ENCODE measurements at places on chromosomes 13 and 19. TPM values are rescaled to one million over a fixed set of nuclear protein-coding genes. Genes with fewer than 3 reads are reported as not detected.

- no peaks in the 10 kb centered on the region for H3K4me1 ChIP-seq
- no peaks in the 10 kb centered on the region for H3K36me3 ChIP-seq
- no peak for DNase-seq
Observed at GRCh38 chr19:33492090-33492489, 29.5 kb downstream of the PEPD start.

DNA sequence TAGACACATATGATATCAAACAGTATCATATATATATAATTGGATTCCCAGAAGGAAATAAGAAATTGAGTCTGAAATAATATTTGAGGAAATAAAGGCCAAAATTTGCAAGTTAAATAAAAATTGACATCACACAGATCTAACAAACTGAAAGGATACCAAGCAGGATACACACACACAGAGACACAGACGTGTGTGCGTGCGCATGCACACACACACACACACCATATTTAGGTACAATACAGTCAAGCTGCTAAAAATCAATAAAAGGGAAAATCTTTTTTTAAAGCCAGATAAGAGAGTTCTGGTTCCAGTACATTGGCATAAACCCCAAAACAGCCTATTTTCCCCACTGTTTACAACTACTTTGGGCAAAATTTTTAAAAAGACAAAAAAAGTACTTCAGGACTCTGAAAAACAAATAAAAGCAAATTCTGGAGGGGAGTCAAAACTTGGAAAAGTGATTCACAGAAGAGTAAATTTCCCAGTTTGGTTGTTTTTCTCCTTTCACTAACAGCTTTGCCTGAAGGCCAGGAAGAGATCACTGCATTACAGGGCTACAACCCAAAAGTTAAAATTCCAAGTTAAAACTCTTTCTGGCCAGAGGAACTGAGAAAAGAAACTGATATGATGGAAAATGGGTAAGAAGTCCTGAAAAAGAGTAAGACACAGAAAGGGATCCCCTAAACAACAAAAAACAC, 16.2 kb downstream of the MYCBP2 start:
- no peak for DNase-seq
- H3K4me1 ChIP-seq: peaks cover 40% of the 10 kb centered on the region
- no peaks in the 10 kb centered on the region for H3K36me3 ChIP-seq
- H3K27ac ChIP-seq: no peak overlapping the region

GRCh38 chr19:6532244-6532999, 1.6 kb downstream of the TNFSF9 start:
- peaks cover 15% of the 10 kb centered on the region for H3K27me3 ChIP-seq
- H3K36me3 ChIP-seq: no peaks in the 10 kb centered on the region

GRCh38 chr19:51566489-51567100, 4.5 kb upstream of the ZNF175 start:
- no peak overlapping the region for H3K4me3 ChIP-seq
- no peaks in the 10 kb centered on the region for H3K36me3 ChIP-seq
- no peak overlapping the region for H3K27ac ChIP-seq
- no peak for DNase-seq
- peaks cover under 1% of the 10 kb centered on the region for H3K4me1 ChIP-seq
- H3K27me3 ChIP-seq: no peaks in the 10 kb centered on the region

- DNase-seq: peak; percentile 7
- no peaks in the 10 kb centered on the region for H3K4me1 ChIP-seq
- H3K4me3 ChIP-seq: no peak overlapping the region
- H3K36me3 ChIP-seq: no peaks in the 10 kb centered on the region
Observed at GRCh38 chr19:4149518-4150288, 3.7 kb upstream of the CREB3L3 start.

- H3K27ac ChIP-seq: peak overlapping the region; percentile 98
- H3K4me1 ChIP-seq: peaks cover 31% of the 10 kb centered on the region
- peak; percentile 77 for DNase-seq
- peak overlapping the region; percentile 93 for H3K4me3 ChIP-seq
- H3K27me3 ChIP-seq: no peaks in the 10 kb centered on the region
Observed at GRCh38 chr19:2478278-2478755, 2.4 kb downstream of the GADD45B start.

GRCh38 chr19:39645800-39646411, 9.8 kb upstream of the LGALS16 start:
- H3K4me3 ChIP-seq: no peak overlapping the region
- no peaks in the 10 kb centered on the region for H3K27me3 ChIP-seq
- H3K4me1 ChIP-seq: no peaks in the 10 kb centered on the region
- no peak for DNase-seq

DNA sequence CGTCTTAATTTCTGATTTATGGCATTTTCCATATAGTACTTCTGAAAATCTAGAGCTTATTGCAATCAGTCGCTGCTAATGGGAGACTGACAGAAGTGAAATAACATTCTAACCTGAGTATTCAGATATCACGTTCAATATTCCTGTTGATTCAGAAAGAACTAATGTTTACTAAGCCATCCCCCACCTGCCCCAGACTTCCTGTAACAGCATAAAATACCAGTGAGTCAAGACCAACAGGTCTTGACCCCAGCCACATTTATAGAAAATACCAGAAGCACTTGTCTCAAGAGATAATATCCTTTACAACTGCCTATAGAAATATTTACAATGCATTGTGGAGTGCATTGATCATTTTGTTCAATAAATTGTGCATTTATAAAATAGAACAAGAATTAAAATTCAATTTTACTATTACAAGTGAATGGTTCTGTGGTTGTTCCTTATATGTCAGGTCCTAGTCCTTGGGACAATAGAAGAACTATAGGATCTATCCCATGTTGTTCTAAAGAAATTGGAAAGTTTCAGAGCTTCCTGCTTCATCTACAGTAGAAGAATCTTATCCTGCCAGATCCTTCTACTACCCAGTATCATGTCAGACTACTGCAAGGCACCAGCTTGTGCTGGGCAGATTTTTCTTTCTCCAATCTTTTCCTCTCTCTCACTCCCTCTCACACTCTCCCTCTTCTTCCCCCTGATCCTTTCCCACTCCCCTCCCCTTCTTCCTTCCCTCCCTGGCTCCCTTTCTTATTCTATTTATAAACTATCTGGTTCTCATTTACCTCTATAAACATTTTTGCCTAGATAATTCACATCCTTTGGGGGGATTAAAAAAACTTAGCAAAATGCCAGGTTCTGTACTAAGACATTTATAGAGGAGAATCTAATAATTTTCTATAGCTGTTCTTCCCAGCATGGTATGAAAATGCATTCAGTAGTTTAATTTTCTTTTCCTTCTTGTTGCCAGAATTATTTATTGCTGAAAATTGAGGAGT, 629.9 kb downstream of the DIAPH3 start:
- peaks cover 25% of the 10 kb centered on the region for H3K4me1 ChIP-seq
- H3K4me3 ChIP-seq: no peak overlapping the region
- no peaks in the 10 kb centered on the region for H3K27me3 ChIP-seq
- H3K36me3 ChIP-seq: no peaks in the 10 kb centered on the region
- DNase-seq: no peak

- no peaks in the 10 kb centered on the region for H3K4me1 ChIP-seq
- no peak for DNase-seq
- H3K27ac ChIP-seq: no peak overlapping the region
- H3K27me3 ChIP-seq: no peaks in the 10 kb centered on the region
- no peak overlapping the region for H3K4me3 ChIP-seq
Observed at GRCh38 chr13:68304286-68304893, 1074.3 kb upstream of the PCDH9 start.

DNA sequence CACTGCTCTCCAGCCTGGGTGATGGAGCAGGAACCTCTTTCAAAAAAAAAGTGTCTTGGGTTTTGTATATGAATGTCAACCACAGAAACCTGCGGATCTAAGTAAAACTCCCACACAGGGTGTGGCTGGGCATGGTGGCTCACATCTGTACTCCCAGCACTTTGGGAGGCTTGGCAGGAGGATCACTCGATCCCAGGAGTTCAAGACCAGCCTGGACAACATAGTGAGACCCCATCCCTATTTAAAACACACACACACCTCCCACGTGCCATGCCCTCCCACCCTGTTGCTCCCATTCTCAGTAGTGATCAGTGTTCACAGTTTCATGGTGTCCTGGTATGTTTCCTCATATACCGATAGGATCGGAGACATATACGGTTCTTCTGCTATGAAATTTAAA, 9.2 kb downstream of the TMED1 start:
- H3K4me1 ChIP-seq: no peaks in the 10 kb centered on the region
- no peak overlapping the region for H3K4me3 ChIP-seq
- no peak for DNase-seq
- H3K36me3 ChIP-seq: peaks cover 60% of the 10 kb centered on the region
- H3K27ac ChIP-seq: no peak overlapping the region
- H3K27me3 ChIP-seq: no peaks in the 10 kb centered on the region

DNA sequence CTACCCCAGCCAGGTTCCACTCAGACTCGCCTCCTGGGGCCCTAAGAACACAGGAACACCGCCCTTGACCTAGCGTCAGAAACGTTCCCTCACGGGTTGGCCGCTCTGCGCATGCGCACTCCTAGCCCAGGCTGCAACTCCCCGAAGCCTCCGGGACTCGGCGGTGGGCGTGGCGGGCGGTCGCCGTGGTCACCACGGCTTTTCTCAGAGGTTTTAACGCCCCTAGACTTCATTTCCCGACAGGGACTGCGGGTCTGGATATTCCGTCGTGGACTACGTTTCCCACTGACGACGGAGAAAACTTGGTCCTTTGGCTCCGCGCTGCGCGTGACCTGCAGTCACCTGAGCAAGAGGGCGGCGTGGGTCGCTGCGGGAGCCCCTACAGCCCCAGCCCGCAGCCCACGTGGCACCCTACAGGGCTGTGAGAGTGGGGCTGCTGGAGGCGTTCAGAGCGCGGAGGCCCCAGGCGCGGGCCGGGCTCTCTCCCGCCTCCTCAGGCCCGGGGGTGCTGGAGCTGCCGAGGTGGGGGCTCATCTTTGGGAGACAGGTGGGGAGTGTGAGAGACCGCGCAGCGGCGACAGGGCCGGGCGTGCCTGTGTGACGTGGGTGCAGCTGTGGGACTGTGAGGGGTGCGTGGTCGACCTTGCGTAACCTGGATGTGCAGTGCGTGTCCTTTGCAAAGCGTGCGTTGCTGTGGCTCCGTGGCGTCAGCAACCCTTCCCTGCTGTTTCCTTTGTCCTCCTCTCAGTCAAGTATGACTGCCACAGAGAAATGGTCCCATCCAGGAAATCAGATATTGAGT, 38.0 kb upstream of the ZNF573 start:
- H3K27ac ChIP-seq: peak overlapping the region; percentile 60
- H3K4me1 ChIP-seq: peaks cover 14% of the 10 kb centered on the region
- H3K4me3 ChIP-seq: peak overlapping the region; percentile 37

- H3K4me1 ChIP-seq: peaks cover 35% of the 10 kb centered on the region
- no peak overlapping the region for H3K4me3 ChIP-seq
- no peaks in the 10 kb centered on the region for H3K27me3 ChIP-seq
- peak overlapping the region; percentile 65 for H3K27ac ChIP-seq
- no peak for DNase-seq
Observed at GRCh38 chr19:45782820-45783785, 813 bp upstream of the DMPK start.

- no peaks in the 10 kb centered on the region for H3K27me3 ChIP-seq
- H3K4me1 ChIP-seq: no peaks in the 10 kb centered on the region
- H3K4me3 ChIP-seq: no peak overlapping the region
- H3K27ac ChIP-seq: no peak overlapping the region
- no peak for DNase-seq
- no peaks in the 10 kb centered on the region for H3K36me3 ChIP-seq
Observed at GRCh38 chr19:48353677-48354076, 10.1 kb downstream of the TMEM143 start.

- no peaks in the 10 kb centered on the region for H3K36me3 ChIP-seq
- H3K4me3 ChIP-seq: no peak overlapping the region
- no peaks in the 10 kb centered on the region for H3K27me3 ChIP-seq
- DNase-seq: no peak
- H3K4me1 ChIP-seq: no peaks in the 10 kb centered on the region
Observed at GRCh38 chr19:51460164-51460992, 2.1 kb upstream of the SIGLEC8 start.

DNA sequence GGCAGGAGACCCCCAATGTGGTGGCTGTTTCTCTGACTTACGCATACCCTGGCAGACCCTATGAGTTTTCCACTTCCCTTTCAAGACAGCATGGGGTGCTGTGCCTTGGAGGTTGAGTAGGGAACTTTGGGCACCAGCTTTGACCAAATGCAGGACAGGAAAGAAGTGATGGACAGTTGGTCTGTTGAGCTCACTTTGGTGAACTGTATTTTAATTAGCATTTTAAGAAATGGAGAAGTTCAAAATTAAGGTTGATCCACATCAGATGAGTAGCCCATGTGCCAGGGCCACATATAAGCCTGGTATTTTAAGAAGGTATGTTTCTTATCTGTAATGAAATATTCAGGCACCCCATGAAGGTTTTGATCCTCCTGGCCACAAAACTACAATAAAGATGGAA, 46.1 kb upstream of the RAP2A start:
- no peak for DNase-seq
- peaks cover 27% of the 10 kb centered on the region for H3K4me1 ChIP-seq
- no peaks in the 10 kb centered on the region for H3K27me3 ChIP-seq
- H3K36me3 ChIP-seq: peaks cover 4% of the 10 kb centered on the region
- no peak overlapping the region for H3K4me3 ChIP-seq

GRCh38 chr19:50932018-50932689, 20.7 kb downstream of the KLK5 start:
- no peak overlapping the region for H3K4me3 ChIP-seq
- no peak overlapping the region for H3K27ac ChIP-seq
- no peaks in the 10 kb centered on the region for H3K27me3 ChIP-seq

GRCh38 chr13:113342820-113343691, 20.9 kb downstream of the GRTP1 start:
- H3K36me3 ChIP-seq: no peaks in the 10 kb centered on the region
- no peak for DNase-seq
- no peaks in the 10 kb centered on the region for H3K27me3 ChIP-seq
- H3K4me3 ChIP-seq: no peak overlapping the region
- H3K4me1 ChIP-seq: no peaks in the 10 kb centered on the region

DNA sequence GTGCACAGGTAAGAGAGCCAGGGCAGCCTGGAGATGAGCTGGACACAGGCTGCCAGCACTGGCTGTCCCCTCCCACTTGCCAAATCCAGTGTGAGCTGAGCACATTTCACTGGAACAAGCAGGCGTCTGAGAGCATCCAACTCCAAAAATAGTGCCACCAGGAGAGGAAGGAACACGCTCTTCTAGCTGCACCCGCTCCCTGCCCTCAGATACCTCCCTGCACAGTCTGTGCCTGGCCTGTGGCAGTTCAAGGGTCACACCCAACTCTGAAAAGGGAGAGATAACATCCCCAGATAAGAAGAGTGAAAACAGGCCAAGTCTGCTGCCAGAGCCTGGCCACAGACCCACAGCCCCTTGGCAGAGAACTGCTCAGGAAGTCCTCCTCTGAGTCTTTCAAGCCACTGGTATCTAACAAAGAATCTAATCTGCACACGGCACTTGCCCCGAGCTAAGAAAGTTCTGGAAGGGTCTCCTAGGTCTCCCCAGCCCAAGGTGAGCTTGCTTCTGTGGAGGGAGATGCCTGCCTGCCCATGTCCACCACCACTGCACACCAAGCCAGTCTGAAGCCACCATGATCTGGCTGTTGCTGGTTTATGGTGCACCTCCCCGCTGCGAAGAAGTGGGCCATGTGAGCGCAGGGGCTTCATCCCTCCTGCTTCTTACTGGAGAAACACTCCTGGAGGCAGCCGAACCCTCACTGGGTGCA, 14.7 kb downstream of the ELL start:
- DNase-seq: no peak
- H3K4me1 ChIP-seq: peaks cover 40% of the 10 kb centered on the region
- no peak overlapping the region for H3K27ac ChIP-seq
- H3K36me3 ChIP-seq: no peaks in the 10 kb centered on the region

Gene GPR12
- 0.33 TPM for total RNA-seq

Gene ZNF627
- 21.4 TPM for total RNA-seq

Gene ZNF626
- total RNA-seq: 50.7 TPM

Gene PODNL1
- total RNA-seq: not detected

Gene CLDN10
- not detected for total RNA-seq

Gene RNF113B
- total RNA-seq: not detected

Gene EBI3
- total RNA-seq: 4.5 TPM

Gene HRC
- total RNA-seq: 2.7 TPM

Gene AZU1
- not detected for total RNA-seq

All from thyroid gland (tissue), 4 donors.